ENCODE measurements at places on chromosomes 3 and 15.

DNA sequence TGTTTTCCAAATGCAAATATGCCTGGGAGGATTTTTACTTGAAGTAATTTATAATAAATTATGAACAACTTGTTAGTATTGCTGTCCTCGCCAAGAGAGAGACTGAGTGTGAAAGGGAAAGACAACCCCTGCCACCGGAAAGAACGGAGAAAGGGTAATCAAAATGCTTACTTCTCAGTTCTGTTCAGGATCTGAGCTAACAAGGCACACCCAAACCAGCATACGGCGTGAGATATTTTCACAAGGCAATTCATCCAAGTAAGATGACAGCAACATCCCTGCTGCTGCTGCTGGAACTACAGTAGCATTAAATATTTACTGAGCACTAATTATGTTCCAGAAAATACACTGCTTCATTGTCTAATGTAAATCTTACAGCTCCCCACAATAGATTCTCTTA, 96.1 kb downstream of the KBTBD8 start:
- DNase-seq: no peak

DNA sequence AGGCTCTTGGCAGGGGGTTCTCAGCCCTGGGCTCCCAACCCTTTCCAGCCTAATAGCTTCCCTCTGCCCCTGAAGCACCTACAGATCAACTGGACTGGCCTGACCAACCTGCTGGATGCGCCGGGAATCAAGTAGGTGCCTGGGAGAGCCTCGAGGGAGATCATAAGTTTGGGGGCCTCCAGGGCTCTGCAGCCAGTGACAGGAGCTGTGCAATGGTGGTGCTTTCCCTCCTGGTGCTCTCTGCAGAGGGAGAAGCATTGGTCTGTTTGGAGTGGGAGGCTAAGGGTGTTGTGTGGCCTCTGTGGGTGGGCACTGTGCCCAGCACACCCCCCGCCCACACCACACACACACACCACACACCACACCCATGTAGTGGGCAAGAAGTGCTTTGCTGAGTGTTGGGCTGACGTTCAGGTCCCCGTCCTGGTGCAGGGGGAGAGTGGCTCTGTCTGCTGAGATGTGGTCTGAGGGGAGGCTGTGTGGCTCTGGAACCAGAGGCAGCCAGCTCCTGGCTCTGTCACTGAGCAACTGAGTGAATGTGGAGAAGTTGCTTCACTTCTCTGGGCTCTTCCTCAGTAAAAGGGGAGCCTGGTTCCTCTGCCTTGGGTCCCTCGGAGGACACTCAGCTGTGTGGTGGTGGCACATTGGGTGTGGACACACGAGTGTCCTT, 26.3 kb downstream of the ESYT3 start:
- DNase-seq: no peak

- DNase-seq: no peak
Observed at GRCh38 chr15:91973481-91973880, 120.0 kb downstream of the SLCO3A1 start.

- DNase-seq: no peak
Observed at GRCh38 chr3:133988631-133989161, 41.0 kb downstream of the SLCO2A1 start.

GRCh38 chr3:45211466-45212094, 14.5 kb downstream of the TMEM158 start:
- no peak for DNase-seq

DNA sequence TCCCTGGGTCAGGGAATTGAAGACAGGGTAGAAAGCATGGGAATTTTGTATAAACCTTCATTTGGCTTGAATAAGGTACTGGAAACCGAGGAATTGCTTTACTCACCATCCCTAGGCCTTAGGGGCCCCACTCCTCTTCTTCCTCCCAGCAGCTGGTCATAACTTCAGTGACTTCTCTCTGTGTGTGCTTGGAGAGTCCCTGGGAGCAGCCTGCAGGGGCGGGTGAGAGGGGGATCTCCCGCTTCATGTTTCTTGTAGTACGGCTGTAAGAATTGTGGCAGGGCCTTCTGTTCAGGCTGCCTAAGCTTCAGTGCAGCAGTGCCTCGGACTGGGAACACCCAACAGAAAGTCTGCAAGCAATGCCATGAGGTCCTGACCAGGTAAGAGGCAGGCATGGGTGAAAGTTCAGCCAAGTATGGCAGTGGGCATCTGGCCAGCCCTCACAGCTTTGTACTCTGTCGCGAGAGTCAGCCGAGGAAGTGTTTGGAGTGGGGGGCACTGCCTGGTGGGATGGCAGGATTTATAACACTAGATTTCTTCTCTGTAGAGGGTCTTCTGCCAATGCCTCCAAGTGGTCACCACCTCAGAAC, 1.7 kb upstream of the DNAJC17 start:
- DNase-seq: no peak

GRCh38 chr15:70247281-70247680, 149.6 kb upstream of the TLE3 start:
- DNase-seq: no peak

DNA sequence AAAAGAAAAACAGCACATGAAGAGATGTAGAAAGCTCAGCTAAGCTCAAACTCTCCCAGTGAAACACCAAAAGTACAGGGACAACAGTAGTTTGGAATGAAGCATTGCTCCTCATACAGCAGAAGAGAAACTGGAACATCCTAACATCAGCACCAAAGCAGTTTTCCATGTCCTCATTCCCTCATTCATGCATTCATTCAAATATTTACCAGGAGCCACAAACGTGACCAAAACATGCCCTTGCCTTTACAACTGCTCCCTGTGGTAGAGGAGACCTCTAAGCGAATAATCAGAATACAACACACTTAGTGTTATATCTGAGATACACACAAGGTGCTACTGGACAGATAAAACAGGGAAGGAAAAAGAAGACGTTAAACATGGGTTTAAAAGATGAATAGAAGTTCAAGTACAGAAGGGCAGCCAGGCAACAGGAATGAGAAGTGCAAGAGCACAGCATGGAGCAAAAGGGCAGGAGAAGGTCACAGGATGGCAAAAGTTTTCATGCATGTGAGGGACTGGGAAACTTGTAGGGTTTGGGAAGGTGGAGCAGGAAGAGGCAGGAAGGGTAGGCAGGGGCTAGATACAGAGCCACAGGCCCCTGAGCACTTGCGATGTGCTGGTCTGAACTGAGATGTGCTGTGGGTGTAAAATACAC, 58.5 kb upstream of the LMCD1 start:
- DNase-seq: no peak

DNA sequence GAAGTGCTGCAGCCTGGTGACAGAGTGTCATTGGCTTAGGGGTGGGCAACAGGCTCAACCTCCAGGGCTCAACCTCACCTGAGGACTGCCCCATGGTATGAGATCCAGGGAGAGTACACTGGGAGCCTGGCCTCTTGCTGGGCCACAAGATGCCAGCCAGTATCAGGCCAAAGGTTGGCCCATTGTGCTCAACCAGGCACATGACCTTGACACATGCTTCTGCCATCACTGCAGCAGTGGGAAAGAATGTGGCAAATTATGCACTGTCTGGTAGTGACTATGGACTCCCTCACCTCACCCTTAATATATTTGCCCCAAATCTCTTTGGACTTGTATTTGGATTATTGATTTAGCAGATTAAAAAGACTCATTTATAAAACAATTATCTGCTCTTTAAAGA, 233.9 kb upstream of the GOLGA6L4 start:
- no peak for DNase-seq

DNA sequence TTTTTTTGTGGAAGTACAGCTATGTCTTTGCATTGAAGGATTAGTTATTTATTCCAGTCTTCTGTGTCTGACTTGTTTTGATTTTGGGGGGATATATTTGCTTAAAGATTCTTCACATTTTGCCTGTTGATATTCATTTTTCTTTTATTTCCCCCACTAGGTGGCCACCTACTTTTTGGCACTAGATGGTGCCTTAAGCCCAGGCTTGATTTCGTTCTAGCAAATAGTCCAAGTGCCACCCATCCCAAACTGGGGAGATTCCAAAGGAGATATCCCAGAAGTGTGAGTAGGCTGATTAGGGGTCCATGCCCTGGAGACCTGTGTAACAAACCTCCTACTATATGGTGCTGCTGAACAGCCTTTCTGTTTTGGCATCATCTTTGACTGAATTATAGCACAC, 80.0 kb upstream of the SPATA16 start:
- no peak for DNase-seq

- DNase-seq: peak; percentile 71
Observed at GRCh38 chr3:39000008-39000450, 51.7 kb downstream of the SCN11A start.

- DNase-seq: no peak
Observed at GRCh38 chr3:141737093-141737492, 1.0 kb upstream of the RNF7 start.

- DNase-seq: no peak
Observed at GRCh38 chr15:53829923-53830459, 70.5 kb upstream of the WDR72 start.

DNA sequence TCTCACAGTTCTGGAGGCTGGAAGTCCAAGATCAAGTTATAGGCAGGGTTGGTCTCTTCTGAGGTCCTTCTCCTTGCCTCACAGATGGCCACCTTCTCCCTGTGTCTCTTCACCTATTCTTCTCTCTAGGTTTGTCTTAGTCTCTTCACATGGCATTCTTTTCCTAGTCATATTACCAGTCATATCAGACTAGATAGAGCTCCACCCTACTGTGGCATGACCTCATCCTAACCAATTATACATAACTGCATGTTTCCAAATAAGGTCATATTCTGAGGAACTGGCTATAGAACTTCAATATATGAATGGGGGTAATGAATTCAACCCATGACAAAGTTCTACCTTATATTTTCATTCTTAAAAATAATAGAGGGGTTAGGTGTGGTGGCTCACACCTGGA, 196.4 kb upstream of the UBE3A start:
- no peak for DNase-seq

- no peak for DNase-seq
Observed at GRCh38 chr3:66365080-66365479, 135.7 kb downstream of the LRIG1 start.

- DNase-seq: no peak
Observed at GRCh38 chr3:141407047-141407446, 38.7 kb downstream of the ZBTB38 start.

- no peak for DNase-seq
Observed at GRCh38 chr15:58785355-58785754, 14.3 kb downstream of the MINDY2 start.

GRCh38 chr15:47194718-47195117, 522.6 kb upstream of the SEMA6D start:
- no peak for DNase-seq

DNA sequence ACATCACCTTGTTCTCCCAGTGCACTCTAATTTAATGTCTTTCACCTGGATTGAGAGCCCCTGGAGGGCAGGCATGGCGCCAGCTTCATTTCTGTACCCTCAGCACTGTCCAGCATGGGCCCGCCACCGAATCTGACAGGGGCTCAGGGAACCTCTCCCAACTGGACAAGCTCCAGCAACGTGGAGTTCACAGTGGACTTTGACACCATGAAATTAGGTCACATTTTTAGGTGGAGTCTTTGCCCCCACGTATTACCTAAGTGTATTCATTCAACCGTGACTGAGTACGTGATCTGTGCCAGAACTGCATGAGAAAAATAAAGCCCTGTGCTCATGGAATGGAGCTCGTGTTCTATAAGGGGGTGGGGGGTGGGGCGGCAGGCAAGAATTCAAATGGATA, 94.1 kb upstream of the ATP2B2 start:
- no peak for DNase-seq

- DNase-seq: no peak
Observed at GRCh38 chr3:64925575-64925974, 237.8 kb upstream of the ADAMTS9 start.

DNA sequence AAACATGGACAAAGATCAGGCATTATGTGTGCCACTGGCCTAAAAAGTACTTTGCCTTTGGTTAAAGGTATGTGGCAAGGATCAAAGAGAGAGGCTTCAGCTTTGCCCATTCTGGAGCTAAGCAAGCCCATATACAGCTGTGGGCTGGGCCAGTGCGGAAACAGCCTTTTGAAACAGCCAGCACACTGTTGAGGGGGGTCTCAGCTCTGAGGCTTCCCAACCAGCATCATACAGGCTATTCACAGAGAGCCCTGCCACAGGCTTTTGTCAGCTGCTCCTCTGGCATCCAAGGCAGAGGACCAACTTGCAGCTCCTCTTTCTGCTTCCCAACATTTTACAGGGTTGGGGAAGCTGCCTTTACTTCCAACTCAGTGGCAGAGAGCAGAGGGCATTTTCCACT, 63.2 kb upstream of the FOXB1 start:
- DNase-seq: no peak

DNA sequence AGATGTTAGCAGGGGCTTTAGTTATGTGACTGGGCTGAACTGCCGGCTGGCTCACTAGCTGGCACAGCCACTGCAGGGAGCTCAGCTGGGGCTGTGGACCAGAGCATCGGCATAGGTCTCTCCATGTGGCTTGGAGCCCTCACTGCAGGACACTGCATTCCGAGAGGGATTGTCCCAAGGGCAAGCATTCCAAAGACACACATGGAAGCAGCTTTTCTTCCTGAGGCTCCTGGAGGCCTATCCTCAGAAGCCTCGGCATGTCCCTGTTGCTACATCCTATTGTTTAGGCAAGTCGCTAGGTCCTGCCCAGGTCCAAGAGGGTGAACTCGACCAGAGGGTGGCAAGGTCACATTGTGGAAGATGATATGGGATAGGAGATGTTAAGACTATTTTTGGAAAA, 209.8 kb downstream of the PLCL2 start:
- DNase-seq: no peak

GRCh38 chr15:90550919-90551318, 21.2 kb downstream of the CRTC3 start:
- peak; percentile 42 for DNase-seq
